ENCODE measurements at places on chromosomes 5 and 9.
A peak's percentile ranks its signal among the peaks of the same experiment; 100 is the strongest.

DNA sequence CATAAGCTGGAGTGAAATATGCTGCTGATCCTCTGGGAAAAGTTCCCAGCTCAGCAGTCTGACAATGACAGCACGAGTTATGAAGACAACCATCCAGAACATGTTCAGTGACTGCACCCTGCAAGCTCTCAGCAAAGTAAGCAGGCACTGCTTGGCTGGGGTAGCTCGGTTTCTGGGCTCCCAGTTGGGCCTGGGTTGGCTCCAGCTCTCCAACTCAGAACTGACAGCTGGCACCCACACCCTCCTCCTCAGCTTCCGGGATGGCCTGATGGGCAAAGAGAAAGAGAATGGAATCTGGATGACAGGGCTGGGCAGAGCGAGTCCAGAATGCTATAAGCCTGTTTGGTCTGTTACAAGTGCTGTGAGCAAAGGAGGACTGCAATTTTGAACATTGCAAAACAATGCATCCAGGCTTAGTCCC is 185.0 kb downstream of the CSNK1G3 start:
- DNase-seq, result no peak

GRCh38 chr5:14025569-14026286 is 81.2 kb upstream of the DNAH5 start:
- no peak for DNase-seq

- DNase-seq, result no peak
Observed at GRCh38 chr5:173330338-173331206, 2.4 kb upstream of the STC2 start.

- DNase-seq, result no peak
Observed at GRCh38 chr5:158283397-158283796, 424.5 kb upstream of the CLINT1 start.

- DNase-seq, result no peak
Observed at GRCh38 chr5:36457511-36458270, 148.7 kb upstream of the SLC1A3 start.

- no peak for DNase-seq
Observed at GRCh38 chr5:55495216-55495615, 39.5 kb downstream of the PLPP1 start.

DNA sequence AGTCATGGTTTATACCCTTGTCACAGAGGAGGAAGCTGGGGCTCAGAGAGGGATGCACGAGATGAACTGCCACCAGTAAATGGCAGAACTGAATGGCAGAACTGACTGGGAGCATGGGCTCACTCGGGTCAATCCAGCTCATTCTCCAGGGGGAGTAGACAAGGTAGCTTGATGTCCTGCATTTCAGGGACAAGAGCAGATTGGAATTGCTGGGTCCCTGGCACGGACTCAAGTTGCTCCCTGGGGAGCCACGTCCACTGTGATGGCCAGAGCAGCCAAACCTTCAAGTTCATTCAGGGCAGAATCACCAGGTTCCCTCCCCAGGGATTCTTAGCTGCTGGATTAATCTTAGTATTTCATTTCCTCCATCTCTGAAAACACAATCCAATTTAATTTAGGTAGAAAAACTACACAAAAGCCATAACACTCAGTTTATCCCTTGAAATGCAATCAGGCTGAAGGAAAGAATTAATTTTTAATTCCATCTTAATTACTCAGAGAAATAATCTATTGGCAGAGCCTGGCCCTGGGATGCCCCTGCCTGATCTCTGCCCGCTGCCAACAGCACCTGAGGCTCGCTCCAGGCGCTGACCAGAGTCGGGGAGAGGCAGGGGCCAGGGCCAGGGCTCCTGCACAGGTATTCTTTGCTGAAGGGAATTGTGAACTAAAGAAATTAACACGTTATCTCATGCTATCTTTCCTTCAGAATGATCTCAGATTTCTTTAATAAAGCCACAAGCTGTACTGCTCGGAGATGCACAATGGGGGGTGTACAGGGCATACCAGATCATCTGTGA is 42.0 kb upstream of the UNC5A start:
- no peak for DNase-seq

GRCh38 chr5:104821606-104822005 is 1259.0 kb upstream of the NUDT12 start:
- DNase-seq, result no peak

DNA sequence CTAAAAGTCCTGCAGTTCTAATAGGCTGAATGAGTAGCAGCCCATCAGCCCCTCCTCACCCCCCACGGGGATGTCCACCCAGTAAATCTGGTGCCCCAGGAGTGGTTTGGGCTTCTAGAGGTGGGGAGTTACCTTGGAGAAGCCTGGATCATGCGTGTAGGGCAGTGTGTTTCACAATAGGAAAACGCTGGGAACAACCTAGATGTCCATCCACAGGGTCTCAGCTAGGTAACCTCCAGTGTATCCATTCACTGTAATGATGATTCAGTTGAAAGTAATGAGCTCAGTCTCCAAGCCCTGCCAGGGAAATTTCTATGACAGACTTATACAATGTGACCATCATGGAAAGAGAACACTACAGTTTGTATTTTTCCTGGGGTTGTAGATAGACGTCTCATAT is 51.8 kb downstream of the NDST1 start:
- DNase-seq, result no peak

DNA sequence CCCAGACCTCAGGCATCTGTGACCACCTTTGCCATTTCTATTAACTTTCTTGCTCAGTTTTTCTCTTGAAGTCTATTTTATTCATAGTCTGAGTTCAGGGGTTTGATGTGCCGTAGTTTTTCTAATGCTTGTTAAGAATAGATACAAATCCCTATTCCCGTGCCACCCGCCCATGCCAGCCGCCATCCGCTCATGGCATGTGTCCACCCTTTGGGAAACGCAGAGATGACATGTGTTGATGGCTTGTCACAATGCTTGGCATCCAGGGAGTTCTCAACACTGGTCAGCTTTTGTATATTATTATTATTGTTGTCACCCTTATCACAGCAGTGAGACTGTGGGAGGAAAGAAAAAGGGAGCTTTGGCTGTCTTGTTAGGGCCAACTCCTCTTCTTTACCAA is 17.3 kb upstream of the ANGPTL2 start:
- DNase-seq, result no peak

- no peak for DNase-seq
Observed at GRCh38 chr5:119397518-119398380, 41.9 kb downstream of the TNFAIP8 start.

DNA sequence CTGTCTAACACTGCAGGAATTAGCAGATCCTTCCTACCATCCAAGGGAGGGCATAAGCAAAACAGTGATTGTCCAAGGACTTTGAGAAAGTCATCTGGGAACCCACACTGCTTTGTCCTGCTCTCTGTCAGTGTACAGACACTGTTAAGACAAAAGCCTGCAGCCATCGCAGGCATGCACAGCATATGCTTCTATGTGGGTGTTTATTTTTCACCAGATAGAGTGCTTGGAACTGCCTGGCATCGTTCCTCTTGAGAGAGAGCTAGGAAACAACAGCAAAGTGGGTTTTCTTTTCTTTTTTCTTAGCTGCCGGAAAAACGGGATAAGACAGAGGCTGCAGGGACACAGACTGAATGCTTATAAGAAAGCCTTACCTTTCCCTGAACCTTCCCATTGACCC is 212.3 kb downstream of the ICE1 start:
- no peak for DNase-seq

- DNase-seq, result no peak
Observed at GRCh38 chr9:84780385-84780784, 110.9 kb downstream of the NTRK2 start.

GRCh38 chr5:146647656-146648199 is 131.7 kb upstream of the GPR151 start:
- no peak for DNase-seq

GRCh38 chr9:133116346-133117231 is 4.5 kb downstream of the RALGDS start:
- DNase-seq, result no peak

GRCh38 chr5:1786621-1787471 is 12.8 kb downstream of the MRPL36 start:
- DNase-seq, result peak; percentile 10

DNA sequence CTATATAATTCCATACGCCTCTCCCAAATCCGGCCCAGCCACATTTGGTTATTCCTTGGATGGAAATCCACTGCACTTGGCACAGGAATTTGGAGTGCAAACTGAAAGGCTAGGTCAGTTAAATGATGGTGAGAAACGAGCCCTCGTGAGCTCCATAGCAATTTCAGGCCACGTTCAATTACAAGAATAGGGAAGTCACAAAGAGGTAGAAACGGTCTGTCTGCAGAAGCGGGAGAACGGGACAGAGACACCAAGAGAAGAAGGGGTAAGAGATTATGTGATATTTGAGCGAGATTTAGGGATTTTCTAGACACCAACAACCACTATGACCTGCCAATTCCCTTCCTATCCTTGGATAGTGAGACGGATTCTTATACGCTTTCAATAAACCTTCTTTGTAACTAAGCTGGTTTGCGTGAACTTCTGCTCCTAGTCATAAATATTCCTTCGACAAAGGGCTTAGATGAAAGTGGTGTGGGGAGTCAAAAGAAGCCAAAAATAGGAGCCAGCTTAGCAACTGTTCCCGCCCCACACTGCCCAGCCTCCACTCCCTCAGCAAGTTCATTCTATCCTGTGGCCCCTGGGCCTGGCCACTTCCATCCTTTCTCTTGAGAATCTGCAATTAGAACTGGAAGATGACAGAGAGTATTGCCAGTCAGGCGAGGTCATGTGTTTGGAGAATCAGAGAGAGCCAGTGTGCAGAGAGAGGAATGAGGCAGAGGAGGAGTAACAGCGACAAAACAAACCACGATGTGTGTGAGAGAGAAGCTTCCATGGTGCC is 118.4 kb downstream of the ZNF608 start:
- DNase-seq, result no peak

DNA sequence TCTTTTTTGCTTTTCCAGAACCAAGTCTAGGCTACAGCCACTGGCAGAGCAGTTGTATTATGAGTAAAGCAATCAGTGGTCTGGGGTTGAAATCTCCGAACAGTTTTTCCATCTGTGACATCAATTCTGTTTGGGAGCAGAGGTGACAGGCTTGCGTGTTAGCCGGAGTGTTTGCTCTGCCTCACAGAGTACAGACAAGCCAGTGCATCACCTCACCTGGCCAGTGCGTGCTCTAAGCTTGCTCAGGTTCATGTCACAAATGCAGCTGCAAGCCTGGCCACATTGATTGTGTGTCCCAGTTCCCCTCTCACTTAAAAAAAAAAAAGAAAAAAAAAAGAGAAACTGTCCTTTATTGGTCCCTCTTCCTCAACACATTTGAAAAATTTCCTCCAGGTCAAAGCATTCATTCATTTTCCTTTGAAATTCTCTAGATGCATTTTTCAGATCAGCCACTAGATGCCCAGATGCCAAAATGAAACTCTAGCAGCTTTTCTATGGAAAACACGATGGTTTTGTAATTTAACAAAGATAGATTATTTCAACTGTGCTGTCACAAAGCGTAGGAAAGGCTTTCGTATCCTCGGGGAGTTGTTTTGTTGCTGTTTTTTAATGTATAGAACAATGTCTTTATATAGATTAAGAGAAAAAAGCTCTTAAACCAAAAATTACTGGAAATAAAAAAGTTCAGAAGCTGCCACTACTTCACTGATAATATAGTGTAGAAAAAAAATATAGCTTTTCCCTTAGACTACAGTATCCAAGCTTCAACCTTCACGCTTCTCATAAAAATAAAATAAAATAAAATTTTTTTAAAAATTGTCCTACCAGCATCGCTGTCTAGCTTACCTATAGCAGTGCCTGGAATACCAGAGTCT is 585.5 kb downstream of the TLE1 start:
- DNase-seq, result no peak

GRCh38 chr5:125148076-125148475 is 401.6 kb upstream of the ZNF608 start:
- DNase-seq, result no peak

- DNase-seq, result no peak
Observed at GRCh38 chr5:9658706-9659105, 28.6 kb upstream of the TAS2R1 start.

DNA sequence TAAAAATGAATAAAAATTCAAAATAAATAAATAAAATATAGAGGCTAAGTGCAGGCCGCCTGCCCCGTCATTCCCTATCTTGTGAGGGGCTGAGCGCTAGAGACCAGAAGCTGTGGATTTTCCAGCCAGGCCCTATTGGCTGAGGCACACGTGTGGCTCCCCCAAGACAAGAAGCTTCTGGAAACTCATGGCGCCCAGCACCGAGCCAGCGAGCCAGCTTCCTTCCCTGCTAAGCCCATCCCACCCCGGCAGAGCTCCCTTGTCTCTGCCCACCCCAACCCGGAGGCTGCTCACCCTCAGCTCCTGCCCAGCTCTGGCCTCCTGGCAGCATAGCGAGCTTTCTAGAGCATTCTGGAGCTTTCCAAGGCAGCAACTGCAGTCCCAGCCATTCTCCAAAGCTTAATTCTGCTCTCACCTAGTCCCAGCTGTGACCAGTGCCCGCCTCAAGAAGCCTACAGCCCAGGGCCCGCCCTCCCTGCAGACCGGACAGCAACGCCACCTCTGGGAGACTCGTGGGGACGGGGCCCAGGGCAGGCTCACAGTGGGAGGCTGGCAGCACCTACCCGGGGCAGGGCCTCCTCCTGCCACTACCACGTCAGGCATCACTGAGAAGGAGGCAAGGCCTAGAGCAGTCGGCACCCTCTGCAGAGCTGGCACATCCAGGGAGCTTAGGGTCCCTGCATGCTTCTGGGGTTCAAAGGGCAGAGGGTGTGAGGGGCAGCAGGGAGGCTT is 23.2 kb upstream of the TMEM250 start:
- no peak for DNase-seq

DNA sequence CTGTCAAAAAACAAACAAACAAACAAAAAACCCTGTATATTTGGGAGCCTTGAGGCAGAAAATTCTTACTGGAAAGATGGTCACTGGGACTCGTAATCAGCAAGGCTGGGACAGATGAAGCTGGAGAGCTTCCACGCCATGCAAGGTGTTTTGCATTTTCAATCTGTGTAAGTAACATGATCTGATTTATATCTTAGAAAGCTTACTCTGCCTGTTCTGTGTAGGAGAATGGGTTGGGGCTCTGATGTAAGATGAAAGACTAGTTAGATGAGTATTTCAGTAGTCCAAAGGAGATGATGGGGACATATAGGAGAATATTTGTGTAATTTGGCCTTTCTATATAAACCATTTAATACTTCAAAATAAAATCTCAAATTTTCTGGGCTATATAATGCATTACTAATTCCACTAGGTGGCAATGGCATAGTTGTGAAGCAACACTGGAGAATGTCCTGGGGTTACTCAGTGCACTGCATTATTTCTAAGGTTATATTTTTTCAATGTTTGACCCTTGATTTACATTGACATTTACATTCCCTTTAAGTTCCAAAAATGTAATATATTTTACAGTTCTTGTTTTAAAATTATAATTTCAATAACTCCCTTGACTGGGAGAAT is 21.9 kb upstream of the FSD1L start:
- DNase-seq, result no peak

DNA sequence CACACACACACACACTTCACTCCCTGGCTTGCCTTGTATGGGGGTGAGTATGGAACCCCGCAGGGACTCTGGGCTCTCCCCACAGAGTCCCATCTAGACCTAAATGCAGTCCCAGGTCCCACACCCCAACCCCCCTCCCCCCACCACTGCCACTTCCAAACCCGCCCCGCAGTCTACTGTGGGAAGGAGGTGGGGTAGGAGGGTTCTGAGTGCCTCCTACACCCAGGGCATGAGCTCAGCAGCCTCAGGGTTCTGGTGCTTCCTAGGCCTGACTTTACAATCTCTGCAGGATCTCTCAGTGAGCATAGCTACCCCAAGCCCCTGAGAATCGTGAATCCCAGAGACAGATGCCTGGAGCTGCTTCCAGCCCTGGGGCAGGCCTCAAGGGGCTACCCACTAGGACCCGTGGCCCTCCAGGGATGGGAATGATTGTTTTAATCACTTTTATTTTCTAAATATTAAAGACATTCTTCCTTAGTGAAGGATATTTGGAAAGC is 1.5 kb upstream of the NACC2 start:
- DNase-seq, result no peak

- no peak for DNase-seq
Observed at GRCh38 chr5:110544603-110545002, 181.9 kb downstream of the TMEM232 start.
